Left lung (tissue), 14 donors: ENCODE measurements at places on chromosomes 1 and 21. TPM values are rescaled to one million over a fixed set of nuclear protein-coding genes. Genes with fewer than 3 reads are reported as not detected.

Gene GBP7
- 0.09 TPM for total RNA-seq

DNA sequence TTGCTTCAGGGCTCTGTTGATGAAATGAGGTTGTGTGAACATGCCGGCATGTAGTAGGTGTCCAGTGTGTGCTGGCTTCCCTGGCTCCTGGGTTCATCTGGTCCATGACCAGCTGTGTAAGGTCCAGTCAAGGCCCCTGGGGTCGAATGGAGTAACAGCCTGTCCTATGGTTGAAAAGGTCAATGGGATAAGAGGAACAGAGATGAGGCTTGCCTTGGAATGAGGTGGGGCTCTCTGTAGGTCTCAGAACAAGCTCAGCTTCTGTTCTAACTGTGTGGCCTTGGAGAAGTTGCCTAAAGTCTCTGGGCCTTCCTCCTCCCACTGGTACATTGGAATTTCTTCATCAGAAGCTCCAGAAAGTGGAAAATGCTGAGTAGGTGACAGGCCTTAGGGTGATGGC lies 26.6 kb downstream of the RPS6KA1 start:
- H3K4me1 ChIP-seq, result no peaks in the 10 kb centered on the region
- H3K4me3 ChIP-seq, result no peak overlapping the region
- no peak overlapping the region for H3K27ac ChIP-seq

Gene TFF2
- not detected for total RNA-seq

Gene TTC22
- total RNA-seq, result 7.7 TPM

Gene SPRR2G
- not detected for total RNA-seq

GRCh38 chr1:225907341-225907740 lies 16.7 kb downstream of the PYCR2 start:
- no peak for DNase-seq
- peaks cover 11% of the 10 kb centered on the region for H3K4me1 ChIP-seq
- no peaks in the 10 kb centered on the region for H3K27me3 ChIP-seq
- no peak overlapping the region for H3K4me3 ChIP-seq
- H3K36me3 ChIP-seq, result no peaks in the 10 kb centered on the region
- H3K27ac ChIP-seq, result no peak overlapping the region

GRCh38 chr1:30680429-30680828 lies 43.0 kb downstream of the MATN1 start:
- H3K36me3 ChIP-seq, result no peaks in the 10 kb centered on the region
- peaks cover 19% of the 10 kb centered on the region for H3K27me3 ChIP-seq
- H3K4me3 ChIP-seq, result no peak overlapping the region
- H3K27ac ChIP-seq, result no peak overlapping the region
- no peak for DNase-seq

- H3K36me3 ChIP-seq, result no peaks in the 10 kb centered on the region
- no peaks in the 10 kb centered on the region for H3K4me1 ChIP-seq
Observed at GRCh38 chr1:220321758-220322157, 49.5 kb upstream of the RAB3GAP2 start.

DNA sequence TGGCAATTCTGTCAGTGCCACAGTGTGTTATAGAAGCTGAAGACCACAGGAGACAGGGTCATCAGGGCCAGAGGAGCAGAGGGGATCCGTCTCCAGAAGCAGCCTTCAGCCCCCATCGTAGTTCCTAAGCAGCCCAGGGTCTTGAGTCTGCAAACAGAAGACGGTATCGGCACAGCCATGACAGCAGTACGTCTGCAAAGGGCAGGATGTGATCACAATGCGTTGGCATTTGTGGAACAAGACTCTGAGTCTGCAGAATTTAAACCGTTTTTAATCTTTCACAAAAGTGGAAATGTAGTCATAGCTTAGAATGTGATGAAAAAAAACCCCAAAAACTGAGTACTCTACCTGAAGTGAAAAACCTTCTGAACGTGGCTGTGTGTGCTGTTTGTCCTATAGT lies 44.0 kb upstream of the SCCPDH start:
- H3K36me3 ChIP-seq, result no peaks in the 10 kb centered on the region
- H3K27ac ChIP-seq, result no peak overlapping the region
- H3K4me3 ChIP-seq, result no peak overlapping the region

Gene RHD
- 0.44 TPM for total RNA-seq

GRCh38 chr1:219505886-219506285 lies 107.0 kb downstream of the ZC3H11B start:
- H3K4me1 ChIP-seq, result no peaks in the 10 kb centered on the region
- no peak overlapping the region for H3K27ac ChIP-seq

- no peak overlapping the region for H3K27ac ChIP-seq
- H3K36me3 ChIP-seq, result no peaks in the 10 kb centered on the region
- no peaks in the 10 kb centered on the region for H3K27me3 ChIP-seq
- no peak for DNase-seq
- H3K4me3 ChIP-seq, result no peak overlapping the region
Observed at GRCh38 chr1:50308878-50309277, 114.4 kb downstream of the DMRTA2 start.

DNA sequence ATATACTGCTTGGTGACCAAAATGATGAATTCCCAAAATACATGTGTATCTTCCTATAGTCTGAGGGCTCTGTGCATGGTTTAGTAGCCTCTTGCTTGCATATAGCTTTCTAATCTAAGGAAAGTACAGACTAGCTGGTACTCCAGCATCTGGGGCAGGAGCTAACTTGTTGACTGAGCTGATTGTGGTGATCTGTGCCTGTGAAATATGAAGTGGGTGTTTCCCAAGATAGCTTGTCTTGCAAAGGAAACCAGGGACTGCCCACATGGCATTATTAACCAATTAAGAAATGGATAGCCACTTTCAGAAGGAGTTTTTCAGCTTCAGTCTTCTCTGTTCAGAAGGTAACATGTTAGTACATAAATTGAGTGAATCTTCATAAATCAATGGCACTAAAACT lies 219.8 kb downstream of the NEGR1 start:
- H3K4me1 ChIP-seq, result no peaks in the 10 kb centered on the region
- H3K27me3 ChIP-seq, result no peaks in the 10 kb centered on the region
- no peaks in the 10 kb centered on the region for H3K36me3 ChIP-seq
- no peak for DNase-seq
- no peak overlapping the region for H3K4me3 ChIP-seq

Gene CD160
- 2.0 TPM for total RNA-seq

- H3K4me3 ChIP-seq, result no peak overlapping the region
- no peak overlapping the region for H3K27ac ChIP-seq
- peaks cover 5% of the 10 kb centered on the region for H3K4me1 ChIP-seq
- DNase-seq, result no peak
Observed at GRCh38 chr1:22526098-22526497, 37.2 kb upstream of the EPHA8 start.

DNA sequence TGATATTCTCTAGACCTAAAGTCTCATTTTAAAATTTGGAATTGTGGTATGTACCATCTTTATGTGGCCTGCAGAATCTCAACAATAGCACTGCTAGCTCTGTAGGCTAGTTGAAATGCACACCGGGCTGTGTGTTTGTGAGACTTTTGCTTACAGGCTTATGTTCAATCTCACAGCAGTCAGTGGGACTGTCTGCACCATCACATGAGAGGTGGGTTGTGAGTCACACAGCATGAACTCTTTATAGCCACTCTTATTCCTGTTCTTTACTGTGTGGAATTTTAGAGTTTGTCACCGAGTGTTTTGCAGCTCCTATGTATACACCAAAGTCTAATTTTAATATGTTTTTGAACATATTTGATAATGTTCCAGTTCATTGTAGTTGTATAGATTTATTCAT lies 74.6 kb downstream of the RASAL2 start:
- H3K27me3 ChIP-seq, result no peaks in the 10 kb centered on the region
- DNase-seq, result no peak
- no peak overlapping the region for H3K4me3 ChIP-seq
- no peaks in the 10 kb centered on the region for H3K36me3 ChIP-seq
- H3K4me1 ChIP-seq, result peaks cover 4% of the 10 kb centered on the region

DNA sequence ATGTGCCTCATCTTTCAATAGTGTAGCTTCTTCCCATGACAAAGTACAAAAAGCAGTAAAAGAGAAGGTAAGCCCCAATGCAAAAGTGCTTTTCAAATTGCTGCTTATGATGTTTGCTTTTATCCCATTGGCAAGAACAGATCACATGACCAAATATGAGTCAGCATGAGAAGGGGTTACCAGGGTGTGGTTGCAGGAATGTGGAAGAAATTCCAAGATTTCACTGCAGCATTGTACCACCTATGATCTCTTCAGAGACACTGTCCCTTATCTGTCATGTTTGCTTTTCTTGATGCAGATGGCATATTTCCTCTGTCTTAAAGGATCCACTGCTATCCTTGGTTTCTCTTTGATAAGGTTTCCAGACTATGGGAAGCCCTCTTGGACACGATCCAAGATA lies 1006.9 kb upstream of the PRMT6 start:
- no peak overlapping the region for H3K27ac ChIP-seq
- H3K36me3 ChIP-seq, result no peaks in the 10 kb centered on the region
- no peak for DNase-seq
- no peaks in the 10 kb centered on the region for H3K4me1 ChIP-seq
- H3K4me3 ChIP-seq, result no peak overlapping the region
- no peaks in the 10 kb centered on the region for H3K27me3 ChIP-seq

Gene MYCL
- 4.3 TPM for total RNA-seq

DNA sequence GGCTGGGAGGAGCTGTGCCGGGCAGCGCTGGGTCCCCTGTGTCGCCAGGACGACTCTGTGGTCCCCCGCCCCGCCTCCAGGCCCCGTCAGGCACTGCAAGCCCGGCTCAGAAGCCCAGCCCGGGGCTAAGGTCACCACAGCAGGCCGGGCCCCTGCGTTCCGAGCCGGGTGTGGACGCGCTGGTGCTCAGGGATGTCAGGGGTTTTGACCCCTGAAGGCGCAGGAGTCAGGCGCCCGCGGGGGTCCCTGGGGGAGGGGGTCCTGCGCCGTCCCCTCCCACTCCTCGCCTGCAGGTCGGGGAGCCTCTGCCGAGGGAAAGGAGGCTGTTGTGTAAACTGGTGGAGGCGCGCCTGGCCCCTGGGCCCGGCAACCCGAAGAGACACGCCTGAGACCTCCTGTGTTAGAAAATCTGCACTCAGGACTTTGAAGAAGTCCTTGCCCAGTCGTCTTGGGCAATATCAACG lies 23.7 kb upstream of the TMEM54 start:
- H3K4me1 ChIP-seq, result peaks cover 9% of the 10 kb centered on the region
- H3K36me3 ChIP-seq, result no peaks in the 10 kb centered on the region
- no peak for DNase-seq
- peaks cover 67% of the 10 kb centered on the region for H3K27me3 ChIP-seq

Gene ADAM30
- not detected for total RNA-seq

DNA sequence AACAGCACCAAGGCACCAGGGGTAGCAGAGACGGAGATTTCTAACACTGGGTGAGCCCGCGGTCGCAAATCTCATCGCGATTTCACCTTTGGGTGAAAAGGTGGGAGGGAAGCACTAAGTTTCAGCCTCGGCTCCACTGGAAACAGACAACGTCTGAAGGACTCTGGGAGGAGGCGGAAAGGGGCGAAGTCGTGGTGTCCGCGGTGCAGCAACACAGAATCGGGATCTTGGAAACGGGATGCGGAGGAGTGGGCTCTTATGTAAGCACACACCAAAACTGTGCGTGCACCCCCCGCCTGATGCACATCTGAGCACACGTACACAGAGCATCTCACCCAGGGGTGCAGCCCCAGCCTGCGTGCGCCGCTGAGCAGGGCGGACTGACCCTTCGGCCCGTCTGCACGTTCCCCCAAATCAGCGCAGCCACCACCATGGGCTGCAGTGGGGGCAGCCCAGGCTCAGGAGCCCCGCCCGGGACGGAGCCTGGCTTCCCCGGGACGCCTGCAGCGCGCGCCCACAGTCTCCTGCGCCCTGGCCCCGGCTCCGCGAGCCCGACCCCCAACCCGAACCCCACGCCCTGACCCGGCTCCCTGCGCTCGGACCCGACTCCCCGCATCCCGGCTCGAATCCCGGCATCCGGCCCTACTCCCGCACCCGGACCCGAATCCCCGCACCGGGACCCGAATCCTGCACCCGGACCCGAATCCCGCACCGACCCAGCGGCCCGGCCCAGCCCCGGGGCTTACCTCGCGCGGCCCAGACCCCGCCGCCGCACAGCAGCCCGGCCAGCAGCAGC lies 670 bp downstream of the CLSTN1 start:
- H3K27me3 ChIP-seq, result no peaks in the 10 kb centered on the region
- H3K36me3 ChIP-seq, result no peaks in the 10 kb centered on the region
- no peak for DNase-seq
- peak overlapping the region; percentile 77 for H3K4me3 ChIP-seq
- H3K4me1 ChIP-seq, result peaks cover 18% of the 10 kb centered on the region

DNA sequence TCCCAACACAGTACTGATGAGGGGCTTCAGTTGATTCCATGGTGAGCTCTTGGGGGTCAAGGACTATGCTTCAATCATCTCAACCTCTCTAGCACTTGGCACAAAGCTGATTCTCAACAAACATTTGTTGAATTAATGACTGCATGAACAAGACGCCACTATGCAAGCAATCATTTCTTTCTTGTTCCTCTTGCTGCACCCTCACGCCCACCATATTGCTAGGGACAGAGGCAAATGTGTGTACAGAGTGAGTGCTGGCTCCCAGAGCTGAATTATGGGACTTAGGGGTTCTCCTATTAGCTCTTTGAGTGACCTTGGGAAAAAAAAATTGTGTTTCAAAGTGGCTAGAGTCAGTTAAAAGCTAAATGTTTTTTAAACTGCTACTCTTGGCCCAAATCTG lies 2.5 kb downstream of the ADAR start:
- H3K4me3 ChIP-seq, result peak overlapping the region; percentile 87
- no peak for DNase-seq
- no peaks in the 10 kb centered on the region for H3K36me3 ChIP-seq
- H3K27me3 ChIP-seq, result no peaks in the 10 kb centered on the region
- peak overlapping the region; percentile 18 for H3K27ac ChIP-seq

Gene NGF
- total RNA-seq, result 1.3 TPM

- no peaks in the 10 kb centered on the region for H3K36me3 ChIP-seq
- no peak overlapping the region for H3K27ac ChIP-seq
- DNase-seq, result no peak
- no peak overlapping the region for H3K4me3 ChIP-seq
- no peaks in the 10 kb centered on the region for H3K27me3 ChIP-seq
- H3K4me1 ChIP-seq, result no peaks in the 10 kb centered on the region
Observed at GRCh38 chr1:196593955-196594354, 14.3 kb downstream of the KCNT2 start.
